ENCODE measurements at places on chromosomes 1 and 21.

- DNase-seq = no peak
These were observed 135.0 kb downstream of the FOXD2 start for GRCh38 chr1:47572731-47573430.

DNA sequence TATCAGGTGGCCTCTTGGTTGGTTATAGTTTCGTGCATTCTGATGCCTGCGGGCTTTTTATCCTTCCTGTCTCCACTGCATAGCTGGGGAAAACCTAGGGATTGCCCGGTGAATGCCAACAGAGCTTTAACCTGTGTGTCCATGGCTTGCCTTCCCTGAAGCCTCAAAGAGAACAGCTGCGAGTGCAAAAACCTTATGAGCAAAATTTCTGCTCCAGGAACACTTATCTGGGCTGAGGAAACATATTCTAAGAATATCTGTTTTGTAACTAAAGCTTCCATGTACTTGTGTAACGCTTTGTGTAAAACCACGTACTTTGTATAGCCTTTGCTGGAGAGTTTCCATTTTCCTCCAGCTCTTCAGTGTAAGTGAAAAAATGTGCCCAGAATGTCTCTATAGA, 7.2 kb downstream of the CNST start:
- DNase-seq = no peak

DNA sequence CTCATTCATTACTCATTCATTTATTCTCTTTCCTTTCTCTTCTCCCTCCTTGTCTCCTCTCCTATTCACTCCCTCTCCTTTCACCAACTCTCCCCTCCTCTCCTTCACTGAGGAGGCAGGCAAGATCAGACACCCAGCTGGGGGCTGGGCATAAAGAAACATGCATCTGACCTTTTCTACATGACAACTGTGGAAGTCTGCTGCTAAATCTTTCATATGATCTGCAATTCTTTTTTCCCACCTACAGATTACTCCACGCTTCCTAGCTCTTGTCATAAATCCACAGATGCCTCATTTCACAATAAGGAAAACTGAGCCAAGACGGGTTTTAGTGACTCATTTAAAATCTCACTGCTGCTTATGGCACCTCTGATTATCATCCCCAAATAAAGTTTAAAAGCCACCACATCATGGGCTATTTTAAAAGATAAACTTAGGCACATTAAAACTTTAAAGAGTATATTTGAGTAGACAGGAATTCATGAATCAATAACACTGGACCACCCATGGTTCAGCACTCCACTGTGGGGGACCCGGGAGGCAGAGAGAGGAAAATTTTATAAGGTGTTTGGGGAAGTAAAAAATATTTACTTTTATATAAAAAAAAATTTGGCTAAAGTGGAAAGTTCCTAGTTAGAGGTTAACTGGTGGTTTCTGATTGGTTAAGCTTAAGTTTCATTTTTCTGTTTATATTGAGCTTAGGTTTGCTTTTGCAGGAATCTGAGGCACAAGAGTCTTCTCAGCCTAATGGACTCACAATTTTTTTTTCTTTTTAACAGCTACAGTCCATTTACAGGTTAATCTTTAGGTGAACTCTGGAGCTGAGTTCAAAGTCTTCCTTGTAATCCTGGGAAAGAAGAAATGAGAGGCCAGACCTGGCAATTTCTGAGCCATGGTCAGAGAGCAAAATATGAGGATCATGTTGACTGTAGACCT, 55.8 kb upstream of the DNAH14 start:
- no peak for DNase-seq

DNA sequence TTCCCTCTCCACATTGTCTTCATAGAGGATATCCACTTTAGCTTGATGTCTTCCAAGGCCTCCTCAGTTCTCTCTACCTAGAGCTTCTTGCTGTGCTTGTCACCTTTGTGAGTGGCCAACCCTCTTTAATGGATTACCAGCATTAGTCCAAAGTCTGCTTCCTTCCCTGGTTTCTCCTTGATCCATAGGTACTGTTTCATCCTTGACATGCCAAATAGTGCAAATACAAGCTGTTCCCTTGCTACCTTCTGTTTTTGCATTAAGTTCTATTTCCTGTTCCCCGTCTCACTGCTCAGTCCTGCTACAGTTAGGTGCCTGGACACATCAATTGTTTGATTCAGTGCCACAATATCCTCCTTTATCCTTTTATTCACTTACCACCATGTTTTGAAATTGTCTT, 19.2 kb downstream of the MAST2 start:
- no peak for DNase-seq

- no peak for DNase-seq
These were observed 85.1 kb downstream of the POU2F1 start for GRCh38 chr1:167305706-167306277.

- DNase-seq = no peak
These were observed 47.9 kb downstream of the LAMC1 start for GRCh38 chr1:183070923-183071618.

GRCh38 chr1:47662068-47662467, 224.2 kb downstream of the FOXD2 start:
- DNase-seq = no peak

GRCh38 chr1:98496256-98496995, 165.1 kb upstream of the SNX7 start:
- DNase-seq = no peak

- DNase-seq = peak; percentile 34
These were observed at the start of gene CYP4X1 for GRCh38 chr1:47023268-47024140. Gene CYP4X1, plus strand, starts transcription at chr1:47023669. Its CDS starts 149 bp downstream, at chr1:47023818.

- peak; percentile 29 for DNase-seq
These were observed 26.1 kb upstream of the SMIM12 start for GRCh38 chr1:34885405-34886247.

GRCh38 chr1:196438329-196438728, 169.9 kb downstream of the KCNT2 start:
- DNase-seq = peak; percentile 29

- no peak for DNase-seq
These were observed 10.5 kb upstream of the RBM15 start for GRCh38 chr1:110328700-110329099.

DNA sequence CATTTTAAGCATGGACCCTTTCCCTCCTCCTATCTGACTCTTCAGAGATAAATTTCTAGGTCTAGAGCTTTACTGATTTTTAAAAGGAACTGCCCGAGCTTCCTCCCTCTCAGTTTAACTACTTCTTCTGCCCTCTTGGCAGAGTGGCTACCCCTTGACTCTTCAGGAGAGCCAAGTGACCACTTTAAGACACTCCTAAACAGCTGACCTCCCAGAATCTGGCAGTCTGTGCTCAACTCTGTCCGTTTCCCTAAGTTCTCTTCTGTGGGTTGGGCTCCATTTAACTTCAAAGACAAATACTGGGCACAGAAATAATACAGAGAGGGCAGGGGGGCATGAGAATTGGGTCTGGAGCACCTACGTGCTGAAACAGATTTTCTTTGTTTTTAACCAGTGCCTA, 196.3 kb upstream of the FOXD3 start:
- no peak for DNase-seq

- no peak for DNase-seq
These were observed 11.3 kb upstream of the PTPRC start for GRCh38 chr1:198627436-198628066.

- no peak for DNase-seq
These were observed 125.7 kb downstream of the FMN2 start for GRCh38 chr1:240217403-240217802.

DNA sequence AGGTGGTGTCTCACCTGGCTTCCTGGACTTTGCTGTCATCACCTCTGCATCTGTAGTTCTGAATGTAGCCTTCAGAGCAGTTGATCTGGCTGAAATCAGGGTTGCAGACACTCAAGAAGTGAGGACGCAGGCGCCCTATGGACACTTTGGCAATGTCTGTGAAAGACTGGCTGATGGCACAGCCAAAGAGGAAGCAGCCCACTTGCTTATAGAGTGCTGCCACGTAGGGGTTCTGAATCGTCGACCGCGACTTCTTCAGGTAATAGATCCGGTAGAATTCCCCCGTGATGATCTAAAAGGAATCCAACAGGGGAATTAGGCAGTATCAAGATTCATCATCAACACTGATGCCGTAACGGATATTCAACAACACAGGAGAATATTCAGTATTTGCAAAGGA, 55.1 kb downstream of the PLPP3 start:
- no peak for DNase-seq

DNA sequence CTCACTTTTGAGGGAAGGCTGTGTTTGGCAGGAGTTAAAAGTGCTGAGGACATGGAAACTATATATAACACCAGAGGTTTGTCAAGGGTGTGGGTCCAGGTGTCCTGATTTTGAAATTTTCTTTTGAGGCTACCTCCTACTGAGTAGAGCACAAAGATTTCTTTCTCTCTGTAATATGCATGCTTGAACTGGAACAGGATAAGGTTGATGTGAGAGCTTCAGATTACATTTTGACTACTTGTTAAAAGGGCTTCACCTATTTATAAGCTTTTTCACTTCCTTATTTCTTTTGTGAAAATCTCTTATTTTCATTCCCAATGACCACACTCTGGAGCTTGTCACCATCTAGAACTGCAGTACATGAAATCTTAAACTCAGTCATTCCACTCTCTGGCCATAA, 59.8 kb upstream of the PLA2G4A start:
- no peak for DNase-seq

DNA sequence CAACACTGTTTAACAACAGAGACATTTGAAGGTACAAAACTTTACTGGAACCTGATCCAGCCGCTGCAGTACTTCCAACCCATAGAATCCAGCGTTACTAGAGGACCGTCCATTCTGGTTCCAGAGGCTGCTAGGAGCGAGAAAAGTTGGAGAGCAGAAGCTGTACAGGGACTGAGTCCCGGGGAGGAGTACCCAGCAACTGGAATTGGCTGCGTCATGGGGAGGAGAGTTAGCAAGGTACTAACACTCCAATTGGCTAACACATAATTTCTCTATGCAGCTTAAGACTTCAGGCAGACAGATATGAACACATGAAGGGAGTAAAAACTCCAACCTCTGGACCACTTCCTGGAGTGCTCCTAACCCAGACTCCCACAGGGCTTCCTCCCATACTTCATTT, 2.1 kb upstream of the QSOX1 start:
- DNase-seq = no peak

DNA sequence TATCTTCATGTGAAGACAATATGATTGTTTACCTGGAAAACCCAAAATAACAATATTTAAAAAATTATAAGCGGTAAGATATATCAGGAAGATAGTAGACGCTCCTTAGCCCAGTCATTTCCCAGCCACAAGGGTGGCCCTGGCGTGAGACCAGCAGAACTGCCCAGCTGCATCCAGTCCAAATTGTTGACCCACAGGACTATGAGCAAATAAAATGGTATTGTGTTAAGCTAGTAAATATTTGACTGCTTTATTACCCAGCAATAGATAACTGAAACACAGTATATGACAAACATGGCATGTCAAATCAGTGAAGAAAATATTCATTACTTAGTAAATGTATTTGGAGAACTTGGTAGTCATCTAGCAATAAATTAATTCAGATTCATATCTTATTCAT, 294.3 kb upstream of the SPAG17 start:
- DNase-seq = no peak

DNA sequence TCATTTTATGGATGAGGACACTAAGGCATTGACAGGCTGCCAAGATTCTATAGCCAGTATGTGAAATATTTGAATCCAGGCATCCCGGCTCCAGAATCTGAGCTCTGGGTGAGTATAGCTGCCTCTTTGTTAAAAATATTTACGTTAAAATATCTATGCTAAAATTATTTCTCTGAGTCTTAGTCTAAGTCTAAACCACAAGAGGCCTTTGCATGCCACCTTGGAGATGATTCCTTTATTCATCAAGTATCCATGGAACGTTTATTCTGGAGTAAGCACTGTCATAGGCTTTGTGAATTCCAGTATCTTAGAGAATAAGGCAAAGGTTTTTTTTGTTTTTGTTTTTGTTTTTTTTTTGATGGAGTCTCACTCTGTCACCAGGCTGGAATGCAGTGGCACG, 116.4 kb downstream of the GREM2 start:
- DNase-seq = no peak

- DNase-seq = no peak
These were observed 1.2 kb downstream of the ELK4 start for GRCh38 chr1:205630651-205631009.

DNA sequence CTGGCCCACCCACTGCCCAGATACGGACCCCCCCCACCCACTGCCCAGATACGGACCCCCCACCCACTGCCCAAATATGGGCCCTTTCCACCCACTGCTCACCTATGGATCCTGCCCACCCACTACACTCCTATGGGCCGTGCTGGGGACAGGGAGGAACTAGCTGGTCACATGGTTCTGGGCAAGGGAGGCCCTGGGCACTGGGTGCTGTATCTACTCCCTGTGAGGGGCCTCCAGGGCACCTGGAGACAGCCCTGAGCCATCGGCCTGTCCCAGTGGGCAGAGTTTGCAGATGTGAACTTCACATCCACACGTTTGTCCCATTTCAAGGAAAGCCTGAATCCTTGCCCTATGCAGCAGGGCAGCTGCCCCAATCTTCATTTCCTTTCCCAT, 71.4 kb upstream of the COL6A1 start:
- DNase-seq = no peak

DNA sequence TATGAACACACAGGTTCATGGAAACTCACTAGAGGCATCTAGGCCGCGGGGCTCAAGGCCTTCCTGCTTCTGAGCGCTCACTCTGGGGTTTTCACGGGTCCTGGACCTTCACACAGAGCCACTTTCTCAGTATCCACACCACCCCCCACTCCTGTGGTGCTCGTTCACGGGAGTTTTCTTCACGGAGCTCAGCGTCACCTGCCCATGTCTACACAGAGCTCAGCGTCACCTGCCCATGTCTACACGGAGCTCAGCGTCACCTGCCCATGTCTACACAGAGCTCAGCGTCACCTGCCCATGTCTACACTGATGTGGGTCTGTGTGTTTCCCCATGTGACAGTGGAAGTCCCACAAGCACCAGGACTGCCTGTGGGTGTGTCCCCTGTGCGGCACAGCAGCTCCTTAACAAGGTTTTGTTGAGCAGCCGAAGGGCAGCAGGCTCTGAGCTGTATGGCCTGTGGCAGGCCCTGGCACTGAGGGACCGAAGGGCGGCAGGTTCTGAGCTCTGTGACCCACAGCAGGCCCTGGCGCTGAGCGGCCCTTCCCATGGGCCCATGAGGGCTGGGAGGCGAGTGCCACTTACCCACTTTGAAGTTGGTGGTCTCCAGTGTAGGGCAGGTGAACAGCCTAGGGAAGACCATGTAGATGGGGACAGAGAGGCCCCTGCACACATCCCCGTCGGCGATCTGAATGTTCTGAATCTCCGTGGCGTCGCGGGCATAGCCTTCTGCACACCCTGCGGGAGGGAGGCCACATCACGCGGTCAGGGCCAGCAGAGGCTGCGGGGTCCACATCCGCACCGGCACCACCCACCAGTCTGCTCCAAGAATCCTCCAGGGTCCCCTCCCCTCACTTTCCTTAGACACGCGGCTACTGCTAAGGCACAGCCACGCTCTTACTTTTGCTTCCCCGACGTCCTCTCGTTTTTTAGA, 39.8 kb downstream of the VPS26C start:
- no peak for DNase-seq

GRCh38 chr1:186671136-186671825, 8.9 kb downstream of the PTGS2 start:
- no peak for DNase-seq

DNA sequence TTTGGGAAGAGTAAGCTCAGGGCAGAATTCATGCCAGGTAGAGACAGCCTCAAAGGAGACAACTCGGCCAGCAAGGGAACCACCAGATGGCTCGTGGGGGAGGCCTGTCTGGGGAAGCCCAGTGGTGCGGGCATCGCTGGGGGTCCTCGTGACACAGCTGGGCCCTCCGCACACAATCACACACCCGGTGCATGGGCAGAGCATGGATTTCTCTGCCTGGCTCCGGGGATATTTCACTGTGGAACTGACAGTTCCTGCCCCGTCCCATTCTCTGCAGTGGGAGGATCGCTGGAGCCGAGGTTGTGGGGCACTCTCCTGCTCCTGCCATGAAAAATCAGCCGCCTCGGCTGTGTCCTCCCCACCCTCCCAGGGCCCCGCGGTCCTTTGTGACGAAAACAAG, 108.0 kb downstream of the CRYAA start:
- DNase-seq = no peak

All from renal pelvis (tissue), 12 donors.